ENCODE measurements at places on chromosomes 16 and 17.

DNA sequence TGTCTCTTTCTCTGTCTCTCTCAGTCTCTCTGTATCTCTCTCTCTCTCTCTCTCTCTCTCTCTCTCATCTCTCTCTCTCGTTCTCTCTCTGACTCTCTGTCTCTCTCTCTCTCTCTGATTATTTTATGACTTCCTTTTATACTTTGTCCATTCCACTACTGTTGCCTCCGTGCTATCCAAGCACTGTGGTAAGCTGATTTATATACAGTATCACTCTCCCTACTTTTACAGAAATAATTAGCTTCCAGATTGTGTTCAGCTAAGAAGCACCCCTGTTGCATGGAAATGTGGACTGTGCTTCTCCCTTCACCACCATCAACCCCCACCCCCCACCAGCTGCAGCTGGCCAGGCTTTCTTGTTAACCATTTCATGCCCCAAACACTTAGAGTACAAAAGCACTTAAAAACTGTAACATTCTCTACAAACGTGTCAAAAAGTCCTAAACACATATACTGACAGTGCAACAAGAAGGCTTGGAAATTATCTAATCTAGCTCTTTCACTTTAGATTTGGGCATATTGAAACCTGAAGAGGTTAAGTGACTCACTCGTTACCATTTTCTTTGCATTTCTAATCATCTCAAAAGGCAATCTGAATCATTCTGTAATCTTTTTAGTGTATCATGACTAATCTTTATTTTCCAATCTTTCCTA, 11.6 kb upstream of the TMEM100 start:
- no peak for DNase-seq

- no peak for DNase-seq
Measured at GRCh38 chr17:72143245-72143644, 22.4 kb downstream of the SOX9 start.

GRCh38 chr16:46763147-46763546, 15.0 kb upstream of the MYLK3 start:
- DNase-seq = peak; percentile 19

DNA sequence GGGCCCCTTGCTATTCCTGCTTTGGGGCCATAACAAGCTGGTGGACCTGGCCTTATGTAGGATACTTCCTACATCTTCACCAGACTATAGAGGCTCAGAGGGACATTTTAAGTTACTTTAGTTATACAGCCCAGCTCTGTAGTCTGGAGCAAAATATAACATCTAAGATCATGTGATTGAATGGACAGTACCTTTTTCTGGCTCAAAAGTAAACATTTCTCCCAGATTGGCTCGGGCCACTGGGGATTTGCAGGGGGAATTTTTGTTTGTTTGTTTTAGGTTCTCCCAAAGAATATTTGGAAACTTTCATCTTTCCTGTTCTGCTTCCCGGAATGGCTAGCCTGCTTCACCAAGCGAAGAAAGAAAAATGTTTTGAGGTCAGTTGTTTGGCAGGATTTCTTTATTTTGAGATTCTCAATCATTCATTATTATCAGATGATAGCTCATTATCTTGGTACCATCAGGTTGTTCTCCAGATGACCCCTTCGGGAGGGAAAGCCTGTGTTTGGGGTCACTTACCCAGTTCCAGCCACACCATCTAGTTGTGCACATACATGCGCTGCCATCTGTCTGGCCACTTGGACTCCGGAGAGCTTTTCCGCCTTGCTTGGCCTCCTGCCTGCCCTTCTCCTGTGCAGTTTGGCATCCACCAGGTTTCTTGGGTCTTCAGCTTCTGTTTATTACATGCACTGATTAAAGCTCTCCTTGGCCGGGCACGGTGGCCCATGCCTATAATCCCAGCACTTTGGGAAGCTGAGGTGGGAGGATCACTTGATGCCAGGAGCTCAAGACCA, 17.2 kb downstream of the IQCK start:
- no peak for DNase-seq

DNA sequence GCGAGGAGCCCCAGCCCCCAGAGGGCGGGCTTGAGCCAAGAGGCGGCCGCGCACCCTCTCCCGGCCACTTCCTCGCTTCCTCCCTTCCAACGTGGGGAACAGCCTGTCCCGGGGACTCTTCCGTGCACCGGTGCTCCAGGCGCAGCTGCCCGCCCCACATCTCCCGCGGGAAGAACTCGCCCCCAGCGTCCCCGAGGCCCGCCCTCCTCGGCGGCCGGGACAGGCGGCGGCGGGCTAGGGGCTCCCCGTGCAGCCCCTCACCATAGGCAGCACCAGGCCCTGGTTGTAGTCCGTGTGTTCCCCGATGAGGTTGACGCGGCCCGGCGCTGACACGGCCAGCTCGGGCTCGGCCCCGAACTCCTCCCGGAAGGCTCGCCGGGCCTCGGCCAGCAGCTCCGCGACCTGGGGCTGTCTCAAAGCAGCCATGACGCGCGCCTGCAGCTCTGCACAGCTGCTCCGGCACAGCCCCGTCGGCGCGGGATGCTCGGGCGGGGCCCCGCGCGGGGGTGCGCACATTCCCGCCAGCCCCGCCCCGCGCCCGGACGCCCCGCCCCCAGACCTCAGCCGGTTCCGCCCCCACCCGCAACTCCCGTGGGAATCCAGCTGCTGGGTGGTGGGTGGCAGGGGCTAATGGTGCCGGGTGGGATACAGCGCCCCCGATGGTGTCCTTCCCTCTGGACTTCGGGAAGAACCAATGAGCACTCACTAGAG, at the start of gene GALK1:
Gene GALK1 (minus strand): TSS at position 482 of the 711 bp plus-strand sequence. CDS start 56 bp downstream, at position 426.
- no peak for DNase-seq

DNA sequence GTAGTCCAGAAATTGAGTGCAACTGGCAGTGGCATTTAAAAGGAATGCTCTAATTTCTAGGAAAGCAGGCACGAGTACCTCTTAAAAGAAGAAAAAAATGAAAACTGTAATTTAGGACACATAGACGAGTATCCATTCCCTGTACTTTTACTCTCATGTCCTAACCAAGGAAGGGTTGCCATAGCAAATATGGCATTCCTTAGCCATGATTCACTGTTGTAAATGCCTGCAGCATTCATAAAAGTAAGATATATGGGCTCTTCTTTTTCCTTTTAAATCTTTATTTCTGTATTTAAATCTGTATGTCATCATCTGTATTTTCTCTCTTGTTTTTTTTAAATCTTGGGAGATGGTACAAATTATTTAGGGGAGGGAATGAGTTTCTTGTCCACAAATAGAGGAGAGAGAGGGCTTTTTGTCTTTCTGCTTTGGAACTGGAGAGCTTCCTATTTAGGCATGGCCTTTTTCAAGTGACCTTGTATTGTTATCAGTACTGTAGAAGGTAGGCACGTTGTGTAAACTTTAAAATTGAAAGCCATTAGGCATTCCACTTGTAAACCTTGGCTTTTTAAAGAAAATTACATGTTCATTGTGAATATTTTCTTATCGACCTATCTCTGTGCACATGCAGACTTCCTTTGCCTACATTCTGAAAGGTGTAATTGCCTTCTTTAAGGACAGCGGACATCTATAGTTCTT, 50.0 kb downstream of the TENT4B start:
- no peak for DNase-seq

DNA sequence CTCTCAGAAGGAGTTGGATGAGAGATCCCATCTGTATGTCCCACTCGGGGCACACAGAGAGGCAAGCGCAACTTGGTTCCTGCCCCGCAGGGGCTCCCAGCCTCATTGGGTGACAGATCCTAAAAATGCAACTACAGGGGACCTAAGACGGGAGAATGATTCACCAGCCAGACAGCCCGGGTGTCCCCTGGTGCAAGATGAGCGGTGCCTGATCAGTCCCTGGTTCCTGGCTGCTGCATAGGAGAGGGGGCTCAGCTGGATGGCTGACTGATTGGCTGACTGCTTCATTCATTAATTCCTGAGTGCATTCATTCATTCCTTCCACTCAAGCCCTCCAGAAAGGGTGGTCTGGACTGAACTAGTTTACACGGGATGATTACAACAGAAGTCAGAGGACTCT, 22.0 kb downstream of the WNT3 start:
- no peak for DNase-seq

DNA sequence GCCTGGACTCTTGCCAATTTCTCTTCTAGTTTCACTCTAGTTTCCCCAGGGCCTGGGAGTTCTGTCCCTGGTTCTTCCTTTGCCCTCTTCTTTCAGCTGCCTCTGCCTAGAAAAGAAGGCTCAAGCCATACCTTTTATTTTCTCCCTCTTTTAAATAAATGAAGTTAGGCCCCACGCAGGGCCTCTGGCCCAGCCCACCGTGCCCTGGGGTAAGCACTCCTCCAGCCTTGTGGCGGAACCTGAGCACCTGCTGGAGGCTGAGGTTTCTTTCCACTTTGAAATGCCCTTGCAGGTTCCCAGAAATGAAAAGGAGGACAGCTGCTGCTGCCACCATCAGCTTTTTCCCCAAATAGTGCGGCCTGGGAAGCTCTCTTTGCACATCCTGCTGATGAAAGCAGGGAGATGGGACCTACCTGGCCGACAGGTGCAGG, 139.4 kb downstream of the CCDC182 start:
- peak; percentile 78 for DNase-seq

GRCh38 chr16:16973707-16974591, 496.8 kb downstream of the XYLT1 start:
- no peak for DNase-seq

DNA sequence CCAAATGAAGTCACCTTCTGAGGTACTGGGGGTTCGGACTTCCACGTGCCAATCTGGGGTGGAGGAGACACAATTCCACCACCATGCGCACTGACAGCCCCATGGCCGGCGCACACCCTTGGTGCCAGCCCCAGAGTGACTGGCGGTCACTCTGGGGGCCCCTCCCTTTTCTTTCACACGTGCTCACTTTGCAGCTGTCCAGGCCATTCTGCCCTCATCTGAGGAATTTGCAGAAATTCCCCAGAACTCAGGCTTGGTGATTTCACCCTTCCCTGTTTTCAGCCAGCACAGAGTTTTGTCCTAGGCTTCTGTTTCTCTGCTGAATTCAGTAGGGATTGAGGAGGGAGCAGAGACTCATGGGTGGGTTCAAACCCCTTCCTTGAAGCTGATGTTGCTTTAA, 54.8 kb downstream of the CDRT4 start:
- DNase-seq = no peak

GRCh38 chr16:89322321-89323119, 105.0 kb downstream of the ZNF778 start:
- peak; percentile 69 for DNase-seq

GRCh38 chr16:72639494-72639893, 408.4 kb downstream of the ZFHX3 start:
- DNase-seq = no peak

DNA sequence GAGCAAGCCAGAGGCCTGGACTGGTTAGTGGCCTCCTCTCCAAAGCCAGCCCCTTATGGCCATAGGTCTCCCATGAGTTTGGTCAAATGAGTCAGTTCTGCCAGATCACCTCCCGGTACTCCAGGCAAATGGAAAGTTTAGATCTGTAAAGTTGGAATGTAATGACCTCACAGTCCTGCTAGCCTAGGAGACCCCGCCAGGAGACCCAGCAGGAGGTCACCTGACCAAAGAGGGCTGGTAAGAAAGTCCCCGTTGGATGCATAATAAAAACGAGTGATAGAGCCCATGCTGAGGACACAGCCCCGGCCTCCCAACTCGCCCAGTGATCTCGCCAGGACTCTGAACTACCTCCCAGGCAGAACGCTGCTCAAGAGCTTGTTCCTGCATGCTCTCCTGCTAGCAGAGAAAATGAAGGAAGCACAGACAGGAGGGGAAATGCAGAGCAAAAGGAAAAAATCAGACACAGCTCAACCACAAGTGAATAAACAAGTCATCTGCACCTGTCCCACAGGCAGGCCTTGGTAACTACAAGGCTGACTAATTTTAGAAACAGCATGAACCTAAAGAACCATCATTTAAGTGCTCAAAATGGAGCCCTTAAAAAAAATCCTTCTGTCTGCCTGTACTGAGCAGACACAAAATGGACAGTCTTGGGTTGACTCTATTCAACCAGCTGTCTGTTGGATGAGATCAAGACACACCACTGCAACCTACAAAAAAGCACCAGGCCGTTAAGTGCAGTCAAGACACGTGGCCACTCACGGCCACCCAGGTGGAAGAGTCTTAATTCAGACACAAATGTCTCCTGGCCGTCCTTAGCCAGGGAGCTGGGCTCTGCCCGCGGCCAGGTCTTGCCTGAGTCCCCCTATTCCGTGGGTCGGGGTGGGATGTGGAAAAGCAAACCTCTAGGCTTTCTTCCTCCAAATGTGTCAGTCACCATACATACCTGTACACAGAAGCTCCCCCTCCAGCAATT, 9.2 kb downstream of the CDIP1 start:
- no peak for DNase-seq

DNA sequence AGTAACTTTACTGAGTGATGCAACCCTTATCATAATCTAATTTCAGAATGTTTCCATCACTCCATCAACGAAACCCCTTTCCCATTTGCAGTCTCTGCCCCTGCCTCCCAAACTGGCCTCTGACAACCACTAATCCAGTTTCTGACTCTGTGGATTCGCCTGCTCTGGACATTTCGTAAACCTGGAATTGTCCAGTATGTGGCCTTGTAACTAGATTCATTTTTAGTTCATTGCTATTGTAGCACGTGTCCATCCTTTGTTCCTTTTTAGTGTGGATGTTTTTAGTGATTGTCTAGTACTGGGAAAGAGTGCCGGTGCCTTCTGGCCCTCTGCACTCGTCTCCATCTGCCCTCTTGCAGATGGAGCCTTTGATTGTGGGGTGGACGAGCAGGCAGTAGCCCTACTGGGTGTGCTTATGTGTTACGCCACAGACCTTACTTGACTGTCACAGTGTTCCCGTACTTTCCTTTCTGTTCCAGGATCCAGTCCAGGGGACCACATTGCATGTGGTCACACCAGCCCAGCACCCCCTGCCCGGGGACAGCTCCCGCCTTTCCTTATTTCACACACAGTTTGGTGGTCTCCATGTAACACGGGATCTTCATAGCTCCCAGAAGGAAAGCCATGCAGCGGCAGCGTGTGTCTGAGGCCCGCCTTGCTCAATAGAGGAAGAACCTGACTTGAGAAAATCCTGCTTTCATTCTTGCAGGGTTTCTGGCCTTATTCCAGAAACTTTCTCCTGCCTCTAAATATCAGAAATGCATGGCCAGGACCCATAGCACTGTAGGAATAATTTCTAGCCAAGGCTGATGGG, 8.8 kb downstream of the KIAA0513 start:
- DNase-seq = no peak

GRCh38 chr16:77330332-77331042, 104.3 kb downstream of the ADAMTS18 start:
- no peak for DNase-seq

GRCh38 chr17:39791111-39791992, 53.6 kb downstream of the GRB7 start:
- no peak for DNase-seq

DNA sequence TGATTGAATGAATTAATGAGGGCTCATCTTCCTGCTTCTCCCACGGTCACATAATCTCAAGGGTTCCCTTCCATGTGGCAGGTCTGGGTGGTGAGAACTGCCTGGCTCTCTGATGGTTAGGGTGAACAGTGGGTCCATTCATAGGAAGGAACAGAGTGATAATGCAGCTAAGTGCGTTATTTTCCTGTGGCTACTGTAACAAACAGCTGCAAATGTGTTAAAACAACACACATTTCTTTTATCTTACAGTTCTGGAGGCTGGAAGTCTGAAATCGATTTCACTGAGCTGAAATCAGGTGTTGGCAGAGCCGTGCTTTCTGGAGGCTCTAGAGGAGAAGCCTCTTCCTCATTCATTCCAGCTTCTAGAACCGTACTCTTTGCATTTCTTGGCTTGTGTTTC, 95.3 kb downstream of the BMERB1 start:
- DNase-seq = no peak
